HuH-7.5 (cell line): ENCODE measurements at places on chromosomes 1 and 21.

- DNase-seq, result no peak
Measured at GRCh38 chr1:180585994-180586359, 27.2 kb downstream of the OVAAL start.

DNA sequence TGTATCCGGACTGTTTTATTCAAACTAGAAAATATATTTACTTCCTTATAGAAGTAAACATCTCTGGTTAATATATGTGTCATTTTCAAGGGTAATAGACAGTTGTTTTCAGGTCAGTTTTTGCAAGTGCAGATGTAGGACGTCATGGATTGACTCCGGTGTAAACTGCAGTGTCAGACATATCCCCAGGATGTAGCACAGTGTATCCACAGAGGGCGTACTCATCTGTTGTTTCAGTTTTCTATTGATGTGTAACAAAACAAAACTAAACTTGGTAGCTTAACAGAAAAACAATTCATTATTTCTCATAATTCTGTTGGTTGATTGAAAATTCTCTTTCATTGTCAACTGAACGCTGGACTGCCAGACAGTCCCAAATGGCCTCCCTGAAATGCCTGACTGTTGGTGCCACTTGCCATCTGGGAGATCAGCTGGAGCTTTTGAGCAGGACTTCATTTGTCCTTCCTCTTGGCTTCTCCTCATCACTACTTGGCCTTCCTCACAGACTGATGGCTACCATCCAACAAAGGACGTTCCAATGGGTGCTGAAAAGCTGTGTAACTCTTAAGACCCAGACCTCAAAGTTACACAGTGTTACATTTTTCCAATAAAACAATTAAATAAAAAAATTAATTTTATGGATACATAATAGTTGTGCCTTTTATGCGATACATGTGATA lies 181.6 kb downstream of the NCAM2 start:
- DNase-seq, result no peak

DNA sequence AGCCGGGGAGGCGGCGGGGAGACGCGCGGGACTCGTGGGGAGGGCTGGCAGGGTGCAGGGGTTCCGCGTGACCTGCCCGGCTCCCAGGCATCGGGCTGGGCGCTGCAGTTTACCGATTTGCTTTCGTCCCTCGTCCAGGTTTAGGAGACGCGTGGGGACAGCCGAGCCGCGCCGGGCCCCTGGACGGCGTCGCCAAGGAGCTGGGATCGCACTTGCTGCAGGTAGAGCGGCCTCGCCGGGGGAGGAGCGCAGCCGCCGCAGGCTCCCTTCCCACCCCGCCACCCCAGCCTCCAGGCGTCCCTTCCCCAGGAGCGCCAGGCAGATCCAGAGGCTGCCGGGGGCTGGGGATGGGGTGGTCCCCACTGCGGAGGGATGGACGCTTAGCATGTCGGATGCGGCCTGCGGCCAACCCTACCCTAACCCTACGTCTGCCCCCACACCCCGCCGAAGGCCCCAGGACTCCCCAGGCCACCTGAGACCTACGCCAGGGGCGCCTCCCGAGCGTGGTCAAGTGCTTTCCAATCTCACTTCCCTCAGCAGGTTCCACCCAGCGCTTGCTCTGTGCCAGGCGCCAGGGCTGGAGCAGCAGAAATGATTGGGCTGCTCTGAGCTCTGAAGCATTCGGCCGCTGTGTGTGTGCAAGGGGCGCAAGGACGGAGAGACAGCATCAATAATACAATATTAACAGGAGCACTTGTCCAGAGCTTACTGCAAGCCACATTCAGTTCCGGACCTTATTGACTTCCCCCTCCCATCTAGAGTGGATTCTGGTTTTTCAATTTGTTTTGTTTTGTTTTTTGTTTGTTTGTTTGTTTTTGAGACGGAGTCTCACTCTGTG lies 10.3 kb downstream of the SIM2 start:
- DNase-seq, result no peak

DNA sequence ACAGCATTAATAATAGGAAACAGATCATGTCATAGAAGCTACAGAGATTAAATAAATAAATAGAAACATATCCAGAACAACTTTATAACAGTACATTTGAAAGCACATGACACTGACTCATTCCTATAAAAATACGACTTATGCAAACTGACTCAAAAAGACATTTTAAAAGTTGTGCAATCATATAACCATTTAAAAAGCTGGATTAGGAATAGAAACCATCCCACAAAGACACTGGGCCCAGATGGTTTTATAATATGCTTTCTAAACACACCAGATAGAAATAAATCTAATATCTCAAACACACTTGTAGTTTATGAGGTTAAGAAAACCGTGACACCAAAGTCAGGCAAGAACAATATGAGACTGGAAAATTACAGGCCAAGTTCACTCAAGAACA lies 47.6 kb downstream of the MATN1 start:
- DNase-seq, result no peak

GRCh38 chr1:228785366-228786330 lies 50.4 kb downstream of the RHOU start:
- no peak for DNase-seq

GRCh38 chr21:33495743-33496142 lies 4.2 kb upstream of the DNAJC28 start:
- DNase-seq, result no peak

DNA sequence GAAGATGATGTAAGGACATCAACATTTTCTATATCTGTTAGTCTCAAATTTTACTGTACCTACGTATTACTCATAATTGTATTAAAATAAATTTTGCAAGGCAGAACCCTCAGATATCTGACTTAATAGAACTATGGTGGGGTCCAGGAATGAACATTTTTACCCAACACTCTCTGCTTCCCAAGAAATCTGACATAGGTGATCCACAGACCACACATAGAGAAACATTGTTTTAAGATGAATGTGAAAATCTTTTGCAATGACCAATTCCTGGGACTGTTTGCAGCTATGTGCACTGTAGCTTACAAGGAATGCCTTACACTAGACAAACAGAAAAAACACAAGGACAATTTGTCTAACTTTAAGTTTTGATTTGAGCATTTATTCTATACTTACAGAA lies 645.6 kb upstream of the ADGRL2 start:
- no peak for DNase-seq

GRCh38 chr21:43764576-43765495 lies 11.3 kb downstream of the CSTB start:
- DNase-seq, result no peak

GRCh38 chr1:29798699-29799566 lies 562.6 kb downstream of the PTPRU start:
- no peak for DNase-seq

DNA sequence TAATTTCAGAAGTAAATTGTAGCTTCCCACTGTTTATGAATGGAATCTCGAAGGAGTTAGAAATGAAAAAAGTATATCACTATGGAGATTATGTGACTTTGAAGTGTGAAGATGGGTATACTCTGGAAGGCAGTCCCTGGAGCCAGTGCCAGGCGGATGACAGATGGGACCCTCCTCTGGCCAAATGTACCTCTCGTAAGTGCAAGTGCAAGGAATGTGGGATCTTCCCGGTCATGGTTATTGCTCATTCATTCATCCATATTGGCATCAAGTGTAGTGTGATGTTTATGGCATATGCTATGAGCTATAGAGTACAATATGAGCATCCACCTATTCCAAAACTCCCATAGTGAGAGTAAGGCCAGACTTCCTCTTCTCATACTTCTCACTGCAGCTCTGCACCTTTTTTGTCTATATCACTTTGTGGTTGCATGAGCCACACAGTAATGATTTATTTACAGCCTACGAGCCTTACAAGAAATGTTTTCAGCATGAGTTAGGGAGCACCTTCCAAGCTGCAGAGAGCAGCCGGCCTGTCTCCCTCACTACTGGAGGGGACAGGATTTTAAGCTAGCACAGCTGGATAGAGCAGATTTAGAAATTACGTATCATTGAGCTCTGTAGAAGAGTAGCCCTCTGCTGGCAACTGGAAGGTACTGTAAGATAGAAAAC lies 24.9 kb upstream of the CR1L start:
- DNase-seq, result peak; percentile 23

- DNase-seq, result no peak
Measured at GRCh38 chr1:159188375-159188788, 16.3 kb upstream of the ACKR1 start.

- DNase-seq, result no peak
Measured at GRCh38 chr1:114235960-114236359, 82.3 kb upstream of the SYT6 start.

- DNase-seq, result no peak
Measured at GRCh38 chr1:13487143-13487868, 26.5 kb downstream of the LRRC38 start.

GRCh38 chr1:224579526-224579925 lies 36.6 kb upstream of the CNIH3 start:
- DNase-seq, result no peak
